ENCODE measurements at places on chromosomes 4 and X.

DNA sequence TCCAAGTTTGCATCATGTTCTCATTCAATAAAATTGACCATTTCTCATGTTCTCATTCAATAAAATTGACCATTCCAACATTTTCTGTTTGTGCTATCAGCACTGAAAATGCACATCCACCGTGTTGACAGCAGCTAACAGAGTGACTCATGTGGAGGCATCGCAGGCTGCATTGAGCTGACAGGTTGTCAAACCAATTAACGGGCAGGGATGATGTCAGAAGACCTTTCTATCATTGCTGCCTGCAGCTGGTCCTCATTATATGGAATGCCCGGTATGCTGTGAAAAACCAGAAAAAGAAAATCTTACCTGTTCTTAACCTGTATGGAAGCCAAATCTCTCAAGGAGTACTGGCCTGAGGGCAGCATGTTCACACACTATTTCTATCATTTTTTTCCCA is 202.0 kb downstream of the SMIM20 start:
- DNase-seq = no peak

DNA sequence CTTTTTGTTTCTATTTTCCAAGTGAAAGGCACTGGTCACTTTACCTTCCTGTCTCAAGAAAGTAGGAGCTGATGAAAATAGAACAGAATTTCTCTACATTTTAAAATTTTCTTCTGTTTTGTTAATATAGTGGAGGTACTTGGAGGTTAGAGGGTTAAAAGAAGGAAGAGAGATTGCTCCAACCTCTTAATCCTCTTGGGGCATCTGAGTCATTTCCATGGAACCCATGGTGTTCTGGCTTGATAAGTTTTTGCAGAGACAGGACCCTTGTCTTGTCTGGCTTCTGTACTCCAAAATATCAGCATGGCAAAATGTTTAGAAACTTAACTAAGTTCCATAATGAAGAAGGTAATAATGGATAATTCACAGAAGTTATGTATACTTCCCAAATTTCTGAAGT is 727.2 kb downstream of the C4orf33 start:
- no peak for DNase-seq

- no peak for DNase-seq
Measured at GRCh38 chrX:22329783-22330182, 57.1 kb downstream of the CBLL2 start.

GRCh38 chr4:126888968-126889367 is 743.8 kb upstream of the INTU start:
- no peak for DNase-seq

GRCh38 chrX:72050011-72050410 is 81.7 kb downstream of the RTL5 start:
- no peak for DNase-seq

DNA sequence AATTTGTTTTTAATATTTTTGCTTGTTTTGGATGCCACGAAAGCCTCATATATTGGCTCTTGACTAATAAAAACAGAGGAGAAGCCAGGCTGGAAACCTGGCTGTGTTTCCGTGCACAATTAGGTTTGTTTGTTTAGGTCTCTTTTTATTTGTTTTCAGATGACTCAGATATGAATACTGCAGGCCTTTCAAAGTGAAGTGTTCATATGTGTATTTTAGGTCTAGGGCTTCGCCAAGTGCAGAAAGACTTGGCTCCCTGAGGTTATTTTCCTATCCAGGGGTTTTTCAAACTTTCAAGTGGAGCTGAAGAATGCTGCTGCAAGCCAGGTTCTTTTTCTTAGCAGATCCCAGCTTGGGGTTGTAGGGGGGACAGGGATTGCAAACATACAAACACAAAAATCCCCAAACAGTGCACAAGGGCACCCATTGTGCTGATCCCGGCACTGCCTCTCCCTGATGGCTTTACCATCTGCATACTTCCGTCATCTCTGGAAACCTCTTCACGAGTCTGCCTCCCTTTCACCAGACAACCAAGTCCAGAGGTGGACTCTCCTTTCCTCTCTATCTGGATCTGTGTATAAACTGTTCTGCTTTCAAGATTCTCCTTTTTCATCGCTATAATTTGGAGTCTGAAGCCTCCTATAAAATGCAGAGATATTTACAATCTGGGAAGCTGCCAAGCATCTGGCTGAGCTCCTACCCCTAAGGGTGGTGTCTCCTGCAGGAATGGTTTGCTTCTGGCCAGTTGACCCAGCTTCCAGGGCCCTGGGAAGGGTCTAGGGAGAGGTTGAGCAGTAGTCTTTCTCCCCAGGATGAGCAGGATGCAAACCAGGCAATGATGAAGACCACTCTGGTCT is 108.6 kb downstream of the SMIM20 start:
- no peak for DNase-seq

GRCh38 chr4:173014836-173015235 is 153.8 kb upstream of the GALNT7 start:
- no peak for DNase-seq

- no peak for DNase-seq
Measured at GRCh38 chr4:162684998-162685397, 481.7 kb downstream of the NAF1 start.

DNA sequence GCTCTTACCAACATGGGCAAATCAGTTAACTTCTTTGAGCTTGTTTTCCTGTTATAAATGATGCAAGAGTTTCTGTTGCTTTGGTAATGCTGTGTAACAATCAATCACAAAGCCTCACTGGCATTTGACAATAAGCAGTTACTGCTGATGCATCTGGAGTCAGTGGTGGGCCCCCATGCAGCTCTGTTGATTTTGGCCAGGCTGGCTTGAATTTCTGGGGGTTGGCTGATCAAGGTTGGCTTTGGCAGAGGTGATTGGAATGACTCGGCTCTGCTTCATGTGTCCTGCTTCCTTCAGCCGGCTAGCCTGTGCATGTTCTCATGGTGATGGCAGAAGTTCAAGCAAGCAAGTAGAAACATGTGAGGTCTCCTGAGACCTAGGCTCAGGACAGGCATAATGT is 90.4 kb downstream of the PHEX start:
- no peak for DNase-seq

- DNase-seq = no peak
Measured at GRCh38 chrX:39611468-39611867, 486.3 kb downstream of the BCOR start.

GRCh38 chr4:183906489-183906738 is 1.3 kb downstream of the STOX2 start:
- DNase-seq = no peak

DNA sequence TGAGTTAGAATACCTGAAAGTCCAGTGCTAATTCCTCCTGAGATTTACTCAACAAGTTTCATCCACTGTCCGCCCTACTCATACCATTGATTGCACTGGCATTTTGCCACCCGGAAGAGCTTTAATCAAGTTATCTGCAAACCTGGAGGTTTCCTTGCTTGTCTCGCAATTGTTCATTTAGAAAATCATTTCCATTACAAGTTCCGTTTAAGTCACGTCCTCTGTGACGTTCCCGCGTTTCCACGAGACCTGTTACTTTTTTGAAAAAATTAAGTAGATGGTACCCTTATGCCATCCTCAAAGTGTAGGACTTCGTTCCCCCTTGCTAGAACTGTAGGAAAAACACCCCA is 761 bp upstream of the FRYL start:
- peak; percentile 39 for DNase-seq

DNA sequence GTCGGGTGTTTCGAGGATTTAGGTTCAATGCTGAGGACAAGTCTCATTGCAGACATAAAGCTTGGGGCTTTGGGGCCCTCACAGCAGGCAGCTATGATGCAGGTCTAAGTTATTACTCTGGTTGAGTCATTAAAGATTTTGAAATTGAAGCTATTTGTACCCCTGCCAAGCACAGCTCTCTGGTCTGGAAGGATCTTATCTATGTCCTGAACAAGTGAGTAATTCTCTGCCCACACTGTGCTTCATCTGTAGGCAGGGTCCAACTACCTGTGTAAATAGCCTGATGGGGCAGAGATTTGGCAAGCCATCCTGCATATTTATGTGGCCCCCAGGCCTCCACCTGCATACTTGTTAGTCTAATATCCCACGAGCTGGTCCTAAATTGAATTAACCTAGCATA is 41.4 kb upstream of the MAGEA4 start:
- DNase-seq = no peak

DNA sequence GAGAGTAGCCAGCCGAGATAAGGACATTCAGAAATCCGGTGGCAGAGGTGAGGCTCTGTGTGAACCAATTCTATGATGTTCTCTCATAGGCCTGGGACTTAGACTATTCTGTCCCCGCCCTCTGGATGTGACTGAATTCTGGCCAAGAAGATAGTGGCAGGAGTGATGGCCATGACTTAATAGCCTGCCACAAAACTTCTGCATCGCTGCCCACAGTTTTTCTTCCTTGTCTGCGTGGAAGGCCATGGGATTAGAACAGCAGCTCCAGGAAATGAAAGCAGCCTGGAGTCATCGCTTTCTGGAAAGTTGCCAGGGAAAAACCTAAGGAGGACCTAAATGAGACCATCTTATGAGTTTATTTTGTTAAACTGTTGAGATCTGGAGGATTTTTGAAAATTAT is 134.7 kb downstream of the F11 start:
- no peak for DNase-seq

GRCh38 chrX:2193273-2193592 is 307.5 kb downstream of the DHRSX start:
- DNase-seq = no peak

- no peak for DNase-seq
Measured at GRCh38 chr4:31530555-31530954, 810.4 kb downstream of the PCDH7 start.

DNA sequence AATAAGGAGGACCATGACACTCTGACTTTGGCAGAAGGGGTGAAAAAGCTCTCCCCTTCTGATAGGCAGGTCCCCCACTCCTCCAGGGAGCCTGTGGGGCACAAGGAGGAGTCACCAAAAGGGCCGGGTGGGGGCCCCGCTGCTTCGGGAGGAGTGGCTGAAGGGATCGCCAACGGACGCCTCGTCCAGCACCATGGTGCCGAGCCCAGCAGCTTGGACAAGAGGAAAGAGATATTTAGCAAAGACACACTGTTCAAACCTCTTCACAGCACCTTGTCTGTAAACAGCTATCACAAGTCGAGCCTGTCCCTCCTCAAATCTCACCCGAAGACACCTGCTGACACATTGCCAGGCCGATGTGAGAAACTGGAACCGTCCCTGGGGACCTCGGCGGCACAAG is 105.6 kb downstream of the STOX2 start:
- DNase-seq = no peak

- no peak for DNase-seq
Measured at GRCh38 chr4:13705521-13706041, 78.1 kb upstream of the BOD1L1 start.

DNA sequence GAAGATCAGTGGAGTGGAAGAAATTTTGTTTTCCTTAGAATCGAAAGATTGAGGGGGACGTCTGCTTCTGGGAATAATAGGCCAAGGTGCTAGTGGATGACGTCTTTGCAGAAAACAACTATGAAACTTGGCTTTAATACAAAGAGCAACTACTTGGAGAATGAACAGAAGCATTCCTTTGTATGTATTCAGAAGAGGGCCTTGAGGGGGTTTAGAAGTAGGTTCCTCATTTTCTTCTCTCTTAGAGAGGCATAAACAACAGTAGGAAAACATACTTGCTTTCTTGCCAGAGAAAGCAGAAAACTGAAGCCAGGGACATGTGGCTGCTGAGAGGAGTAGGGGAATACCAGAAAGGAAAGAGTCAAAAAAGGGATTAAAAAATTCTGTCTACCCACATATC is 167.8 kb downstream of the ZNF330 start:
- no peak for DNase-seq

DNA sequence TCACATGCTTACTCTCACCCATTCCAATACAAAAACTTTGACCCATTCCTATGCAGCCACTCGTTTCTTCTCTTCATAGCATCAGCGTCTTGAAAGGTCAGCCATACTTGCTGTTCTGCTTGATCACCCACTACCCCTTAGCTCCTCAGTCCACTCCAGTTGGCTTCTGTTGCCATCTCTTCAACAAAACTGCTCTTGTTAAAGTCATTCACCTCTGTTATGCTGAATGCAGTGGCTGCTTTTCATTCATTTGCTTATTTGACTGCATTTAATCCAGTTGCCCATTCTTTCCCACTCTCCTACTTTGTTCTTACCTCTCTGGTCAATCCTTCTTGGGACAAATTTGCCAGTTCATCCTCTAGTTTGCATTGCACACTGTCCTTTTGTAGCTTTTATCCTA is 24.9 kb downstream of the CEP135 start:
- DNase-seq = no peak

DNA sequence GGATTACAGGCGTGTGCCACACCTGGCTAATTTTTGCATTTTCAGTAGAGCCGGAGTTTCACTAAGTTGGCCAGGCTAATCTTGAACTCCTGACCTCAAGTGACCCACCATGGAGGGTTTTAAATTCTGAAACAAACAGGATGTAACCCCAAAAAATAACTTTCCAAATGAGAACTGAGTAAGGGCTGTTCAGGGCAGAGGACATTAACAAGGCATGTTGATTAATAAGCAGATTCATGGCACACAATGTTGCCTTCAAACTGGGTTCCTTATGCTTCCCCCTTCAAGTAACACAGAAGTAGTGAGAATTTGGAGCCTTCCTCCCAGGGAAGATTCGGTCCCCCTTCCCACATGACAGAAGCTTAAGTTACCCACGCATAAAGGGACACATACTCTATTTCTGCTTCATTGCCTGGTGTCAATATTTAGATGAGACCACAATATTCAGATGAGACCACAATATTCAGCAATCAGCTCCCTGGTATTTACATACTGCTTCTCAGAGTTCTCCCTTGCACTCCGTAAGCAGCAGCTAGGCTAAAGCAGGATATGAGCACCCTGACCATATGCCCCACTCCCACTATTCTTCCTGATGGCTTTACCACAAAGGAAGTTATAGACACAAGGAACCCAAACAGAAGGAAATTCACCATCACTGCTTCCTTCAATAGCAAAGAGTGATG is 21.4 kb downstream of the GRSF1 start:
- no peak for DNase-seq

GRCh38 chr4:69321153-69321729 is 41.0 kb downstream of the UGT2B28 start:
- DNase-seq = no peak

DNA sequence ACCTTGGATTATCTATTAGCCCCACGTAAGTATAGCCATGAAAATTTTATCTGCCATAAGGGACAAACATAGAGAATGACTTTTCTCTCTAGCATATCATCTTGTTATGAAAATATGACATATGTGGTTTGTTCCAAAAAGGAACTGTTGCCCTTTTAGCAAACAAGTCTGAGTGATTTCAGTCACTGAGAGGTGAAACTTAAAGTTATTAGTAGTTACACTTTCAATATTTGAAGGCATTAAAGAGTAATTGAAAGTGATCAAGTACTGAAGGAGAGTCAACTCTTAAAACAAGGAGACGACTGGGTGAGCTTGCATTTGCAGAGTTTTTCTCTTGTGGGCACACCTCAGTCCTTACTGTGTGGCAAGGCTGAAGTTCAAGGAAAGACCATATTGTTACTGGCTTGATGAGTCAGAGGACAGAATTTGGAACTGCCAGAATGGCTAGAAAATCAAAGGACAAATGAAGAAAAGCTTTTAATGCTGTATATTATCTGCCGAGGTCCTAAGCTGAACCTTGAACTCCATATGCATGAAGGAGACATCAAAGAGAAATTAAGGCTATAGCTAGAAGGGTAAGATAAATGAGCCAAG is 205.1 kb upstream of the EMCN start:
- DNase-seq = no peak

Data from central memory CD4-positive, alpha-beta T cell (primary cell).